Naive thymus-derived CD4-positive, alpha-beta T cell (primary cell): ENCODE measurements at places on chromosomes 5 and 9.

- DNase-seq, result peak; percentile 40
Measured at GRCh38 chr5:36606428-36607113, at the start of gene SLC1A3. TSS of gene SLC1A3 (plus strand) at chr5:36606606. CDS start at chr5:36608424, 1,818 bp downstream.

- DNase-seq, result no peak
Measured at GRCh38 chr9:130336885-130337284, 71.3 kb downstream of the HMCN2 start.

- peak; percentile 43 for DNase-seq
Measured at GRCh38 chr9:20361229-20361628, 261.1 kb downstream of the MLLT3 start.

GRCh38 chr5:17235731-17236330 lies 18.4 kb downstream of the BASP1 start:
- DNase-seq, result no peak

GRCh38 chr5:61619289-61619688 lies 287.2 kb downstream of the ZSWIM6 start:
- DNase-seq, result no peak
